RPMI7951 (cell line): ENCODE measurements at places on chromosomes 6 and 20. TPM values are rescaled to one million over a fixed set of nuclear protein-coding genes. Genes with fewer than 3 reads are reported as not detected.
A peak's percentile ranks its signal among the peaks of the same experiment; 100 is the strongest.

ULBP3 gene
- total RNA-seq = 8.9 and 13.6 TPM in 2 replicates

- DNase-seq = no peak
These were observed 148.0 kb upstream of the SPTLC3 start for GRCh38 chr20:12860619-12861247.

OOEP gene
- not detected in 2 replicates for total RNA-seq

- DNase-seq = no peak
These were observed 14.9 kb upstream of the TLDC2 start for GRCh38 chr20:36860811-36861624.

ZSCAN31 gene
- 1.6 and 3.8 TPM in 2 replicates for total RNA-seq

GRCh38 chr6:47234266-47234933, 75.3 kb downstream of the TNFRSF21 start:
- DNase-seq = no peak

DNA sequence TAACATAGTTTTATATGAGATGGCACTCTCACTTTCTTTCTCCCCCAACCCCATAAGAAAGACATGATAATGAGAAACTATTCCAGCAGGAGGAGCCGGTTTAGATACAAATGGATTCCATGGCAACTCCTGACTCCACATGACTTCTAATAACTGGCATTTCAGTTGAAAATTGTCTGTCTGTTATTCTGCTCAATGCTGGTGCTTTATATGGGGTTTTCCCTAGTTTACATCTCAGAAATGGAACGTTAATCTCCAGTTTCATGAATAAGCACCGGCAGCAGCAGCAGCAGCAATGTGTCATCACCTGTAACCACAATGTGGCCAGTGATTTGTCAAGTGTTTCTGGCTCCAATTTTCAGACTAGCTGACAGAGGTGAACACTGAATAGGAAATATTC, 8.0 kb upstream of the SIM1 start:
- DNase-seq = peak; percentile 55

DNA sequence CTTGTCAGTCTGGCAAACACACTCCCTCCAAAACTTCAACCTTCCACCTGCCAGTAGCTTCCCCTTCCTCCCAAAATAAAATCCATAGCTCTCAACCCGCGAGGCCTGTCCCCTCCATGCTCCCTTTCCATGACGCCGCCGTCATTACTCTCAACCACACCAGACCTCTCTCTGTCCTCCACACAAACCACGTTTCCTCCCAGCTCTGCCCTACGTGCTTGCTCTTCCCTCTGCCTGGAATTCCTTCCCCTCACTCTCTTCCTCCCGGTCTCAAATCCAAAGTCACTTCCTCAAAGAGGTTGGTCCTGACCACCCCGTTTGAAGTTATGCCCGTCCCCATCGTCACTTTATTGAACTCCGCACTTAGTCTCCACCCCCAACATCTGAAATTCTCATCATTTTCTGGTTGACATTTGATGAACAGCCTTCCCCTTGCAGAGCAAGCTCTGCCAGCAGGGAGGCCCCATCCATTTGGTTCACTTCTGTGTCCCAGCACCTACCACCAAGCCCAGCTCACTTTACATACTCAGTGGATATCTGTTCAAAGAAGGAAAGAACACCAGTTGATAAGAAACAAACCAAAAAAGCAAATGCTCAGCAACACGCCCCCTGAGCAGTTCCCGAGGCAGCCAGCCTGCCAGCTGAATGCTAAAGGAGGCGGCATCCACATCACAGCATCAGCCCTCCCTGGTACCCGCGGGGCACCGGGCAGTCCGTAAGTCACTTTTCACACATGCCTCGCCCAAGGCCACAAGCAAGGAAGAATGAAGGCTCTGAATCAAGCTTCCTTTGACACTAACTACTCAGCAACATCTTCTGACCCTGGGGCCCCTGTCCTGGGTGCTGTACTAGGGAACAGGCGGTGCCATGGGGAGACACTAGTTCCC, 125.0 kb downstream of the NFATC2 start:
- DNase-seq = no peak

VSTM2L gene
- 0.48 and 3.2 TPM in 2 replicates for total RNA-seq

DNA sequence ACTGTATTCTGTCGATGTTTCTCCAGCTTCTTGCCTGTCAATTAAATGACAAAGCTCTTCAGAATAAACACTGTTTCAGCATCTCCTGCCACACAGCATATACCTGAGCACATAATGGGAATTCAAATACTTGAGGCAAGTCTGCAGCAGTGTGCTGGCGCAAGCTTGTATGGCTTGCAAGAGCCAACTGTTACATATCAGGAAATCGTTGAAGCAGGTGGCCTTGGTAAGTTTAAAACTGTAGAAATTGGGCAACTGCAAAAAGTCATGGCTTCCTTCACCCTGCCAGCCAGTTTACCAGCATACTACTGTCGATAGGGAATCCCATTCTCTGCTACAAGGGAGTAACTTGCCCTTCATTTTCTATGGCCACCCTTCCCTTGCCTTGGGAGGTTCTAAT, 23.0 kb downstream of the CPNE1 start:
- DNase-seq = no peak

- DNase-seq = peak; percentile 75
These were observed 1005.5 kb upstream of the CITED2 start for GRCh38 chr6:140379919-140380318.

TINAG gene
- total RNA-seq = not detected in 2 replicates

DNA sequence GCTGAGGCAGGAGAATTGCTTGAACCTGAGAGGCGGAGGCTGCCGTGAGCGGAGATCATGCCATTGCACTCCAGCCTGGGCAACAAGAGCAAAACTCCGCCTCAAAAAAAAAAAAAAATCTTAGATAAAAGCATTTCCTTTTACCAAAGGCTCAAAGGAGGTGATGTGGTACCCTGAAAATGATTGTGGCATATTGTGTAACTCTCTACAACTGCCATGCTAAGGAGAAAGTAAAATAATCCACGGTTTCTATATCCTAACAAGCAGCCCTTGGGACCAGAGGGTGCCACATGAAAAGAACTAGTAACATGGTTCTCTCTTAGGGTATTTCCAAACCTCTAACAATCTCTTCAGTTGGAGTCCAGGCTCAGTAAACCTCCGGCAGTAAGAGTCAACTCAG, 38.8 kb upstream of the SLA2 start:
- DNase-seq = no peak

DNA sequence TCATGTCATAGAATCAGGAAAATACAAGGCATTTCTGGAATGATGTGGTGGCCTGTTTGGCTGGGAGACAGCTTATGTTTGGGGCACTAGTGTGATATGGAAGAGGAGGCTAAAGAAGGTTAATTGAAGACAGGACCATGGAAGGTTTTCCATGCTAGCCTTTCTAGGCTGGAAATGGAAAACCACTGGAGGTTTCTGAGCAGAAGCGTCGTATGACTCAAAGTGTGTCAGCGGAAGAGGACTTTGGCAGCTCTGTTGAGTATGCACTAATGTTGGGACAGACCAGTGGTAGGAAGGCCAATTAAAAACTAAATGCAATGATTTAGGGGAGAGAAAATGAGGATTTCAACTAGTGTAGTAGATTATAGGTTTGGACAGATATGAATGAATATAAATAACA, 413.1 kb downstream of the PLCB1 start:
- DNase-seq = peak; percentile 97

ARID1B gene
- 13.7 and 14.8 TPM in 2 replicates for total RNA-seq

DNA sequence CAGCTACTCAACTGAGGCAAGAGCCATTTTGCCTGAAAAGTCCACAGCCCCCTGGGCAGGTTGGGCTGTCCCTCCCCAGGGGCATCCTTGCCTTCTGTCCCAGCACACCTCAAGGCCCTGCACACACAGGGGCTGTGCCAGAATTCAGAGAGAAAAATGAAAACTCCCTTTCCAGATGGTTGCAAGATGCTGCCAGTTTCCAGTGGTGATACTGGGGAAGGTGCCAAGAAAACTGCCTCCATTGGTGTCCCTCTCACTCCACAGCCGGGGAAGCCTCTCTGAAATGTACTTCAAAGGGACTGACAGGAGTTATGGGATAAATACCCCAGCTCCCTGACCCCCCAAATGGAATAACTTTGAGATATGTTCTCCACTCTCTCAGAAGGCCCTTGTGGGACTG, 154.2 kb upstream of the MAFB start:
- DNase-seq = peak; percentile 76

TSBP1 gene
- not detected in 2 replicates for total RNA-seq

- peak; percentile 57 for DNase-seq
These were observed 440.8 kb downstream of the UTRN start for GRCh38 chr6:144725736-144726522.

KCNK15 gene
- not detected in 2 replicates for total RNA-seq

ADTRP gene
- 0.48 and 0.98 TPM in 2 replicates for total RNA-seq

DNA sequence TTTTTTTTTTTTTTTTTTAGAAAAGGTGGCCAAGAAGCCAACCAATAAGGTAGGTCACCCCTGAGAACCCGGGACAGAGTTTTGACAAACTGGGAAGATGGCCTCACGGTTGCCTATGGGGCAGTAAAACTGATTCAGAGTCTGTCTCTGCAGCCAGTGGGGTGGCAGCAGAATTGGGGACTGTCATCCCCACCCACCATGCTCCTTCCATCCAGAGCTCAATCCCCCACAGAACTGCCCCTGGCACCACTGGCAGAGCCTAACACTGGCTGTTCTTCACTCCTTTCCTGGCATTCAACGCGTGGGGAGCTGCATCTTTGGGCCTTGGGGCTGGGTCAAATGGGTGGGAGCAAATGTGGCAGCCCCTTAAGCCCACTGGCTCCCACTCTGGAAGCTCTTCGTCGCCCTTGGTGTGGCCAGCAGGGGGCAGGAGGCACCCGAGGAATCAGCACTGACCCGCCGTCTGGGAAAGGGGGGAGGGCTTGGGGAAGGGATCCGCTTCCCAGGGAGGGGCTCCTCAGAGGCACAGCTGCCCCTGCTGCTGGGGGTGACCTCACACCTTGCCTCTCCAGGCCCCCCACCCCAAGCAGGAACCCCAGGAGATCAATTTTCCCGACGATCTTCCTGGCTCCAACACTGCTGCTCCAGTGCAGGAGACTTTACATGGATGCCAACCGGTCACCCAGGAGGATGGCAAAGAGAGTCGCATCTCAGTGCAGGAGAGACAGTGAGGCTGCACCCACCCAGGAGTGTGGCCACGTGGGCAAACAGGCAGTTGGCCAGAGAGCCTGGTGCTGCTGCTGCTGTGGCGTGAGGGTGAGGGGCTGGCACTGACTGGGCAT, 10.4 kb downstream of the CD40 start:
- DNase-seq = no peak

DNA sequence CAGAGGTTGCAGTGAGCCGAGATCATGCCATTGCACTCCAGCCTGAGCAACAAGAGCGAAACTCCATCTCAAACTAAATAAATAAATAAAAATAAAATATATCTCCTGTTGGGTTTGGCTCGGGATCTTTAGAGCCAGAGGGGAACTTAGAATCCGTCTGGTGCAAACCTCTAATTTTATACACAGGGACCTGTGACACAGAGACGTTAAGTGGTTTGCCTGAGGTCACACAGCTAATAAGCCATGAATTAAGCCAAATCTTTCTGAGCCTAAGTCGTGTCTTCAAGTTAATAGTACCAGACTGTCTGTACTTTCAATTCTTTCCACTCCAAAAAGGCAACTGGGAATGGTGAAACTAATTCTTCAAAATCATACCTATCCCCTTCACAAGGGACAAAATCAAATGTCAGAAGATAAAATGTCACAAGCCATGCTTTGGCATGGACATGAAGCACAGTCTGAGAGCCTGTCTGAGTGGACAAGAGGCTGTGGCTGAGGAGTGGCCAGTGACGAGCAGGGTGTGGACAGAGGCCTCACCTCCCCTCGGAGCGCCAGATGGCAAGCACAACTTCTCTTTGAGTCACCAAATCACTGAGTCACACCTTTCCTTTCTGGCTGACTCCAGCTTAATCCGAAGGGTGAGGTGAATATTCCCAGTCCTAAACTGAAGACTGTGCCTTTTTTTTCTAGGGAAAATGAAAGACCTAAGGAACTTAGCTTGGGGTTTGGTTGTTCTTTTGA, 177.4 kb downstream of the TFAP2A start:
- peak; percentile 93 for DNase-seq

DNA sequence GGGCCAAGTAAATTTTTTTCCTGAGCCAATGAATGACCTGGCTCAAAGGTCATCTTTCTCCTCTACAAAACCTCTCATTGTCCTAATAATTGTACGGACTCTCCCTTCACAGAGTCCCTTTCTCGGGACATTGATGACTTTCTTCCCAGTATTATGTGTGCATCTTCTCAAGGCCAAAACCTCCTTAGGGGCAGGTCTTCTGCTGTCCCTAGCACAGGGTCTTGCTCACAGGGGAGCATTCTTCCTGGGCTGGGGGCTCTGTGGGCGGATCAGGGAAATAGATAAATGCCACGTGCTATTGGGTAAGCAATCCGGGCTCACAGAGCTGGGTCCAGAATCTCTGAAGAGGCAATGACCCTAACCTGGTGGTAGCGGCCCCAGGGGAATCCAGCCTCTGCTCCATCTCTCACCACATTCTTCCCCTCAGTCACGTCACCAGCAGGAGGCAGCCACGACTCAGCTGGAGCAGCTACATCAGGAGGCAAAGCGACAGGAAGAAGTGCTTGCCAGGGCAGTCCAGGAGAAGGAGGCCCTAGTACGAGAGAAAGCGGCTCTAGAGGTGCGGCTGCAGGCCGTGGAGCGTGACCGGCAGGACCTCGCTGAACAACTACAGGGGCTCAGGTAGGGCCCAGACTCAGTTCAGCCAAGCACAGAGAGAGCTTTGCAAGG, 23.5 kb downstream of the CEP250 start:
- DNase-seq = no peak

BPI gene
- 0.24 and 0.29 TPM in 2 replicates for total RNA-seq

TRERF1 gene
- 4.0 and 5.2 TPM in 2 replicates for total RNA-seq

DNA sequence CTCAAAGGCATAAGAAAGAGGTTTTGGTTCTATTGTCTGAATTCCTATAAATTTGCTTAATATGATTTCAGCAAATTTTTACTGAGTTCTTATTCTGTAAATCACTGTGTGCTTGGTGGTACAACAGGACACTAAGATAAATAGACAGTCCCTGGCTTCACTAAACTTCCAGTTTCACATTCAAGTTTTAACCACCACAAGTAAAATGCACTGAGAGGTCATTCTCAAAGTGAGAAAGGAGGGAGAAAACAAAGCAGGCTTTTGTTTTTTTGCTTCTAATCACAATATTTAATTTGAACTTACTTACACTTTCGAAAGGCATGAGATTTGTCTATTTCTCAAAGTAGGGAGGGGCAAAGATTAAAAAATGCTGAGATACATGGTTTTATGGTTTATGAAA, 445.7 kb downstream of the CDC5L start:
- DNase-seq = no peak

HTR1E gene
- not detected in 2 replicates for total RNA-seq

DNA sequence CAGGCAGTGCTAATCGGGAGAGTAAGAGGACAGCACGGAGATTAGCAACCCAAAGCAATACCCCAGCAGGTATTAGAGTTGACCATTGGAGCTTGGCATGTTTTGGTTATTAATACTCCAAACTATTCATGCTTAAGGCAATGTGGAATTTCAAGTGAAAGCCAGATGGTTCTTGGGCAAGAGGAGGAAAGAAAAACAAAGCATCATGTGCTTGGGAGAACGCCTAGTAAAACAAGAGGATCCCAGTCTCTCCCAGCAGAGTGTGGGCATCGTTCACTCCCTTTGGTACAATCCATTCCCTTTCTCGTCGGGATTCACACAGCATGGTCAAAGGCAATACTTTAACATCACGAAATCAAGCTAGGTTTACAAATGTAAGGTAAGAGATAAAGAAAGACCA, 349.8 kb downstream of the PRKN start:
- no peak for DNase-seq
